ENCODE measurements at places on chromosomes 1 and 21.

DNA sequence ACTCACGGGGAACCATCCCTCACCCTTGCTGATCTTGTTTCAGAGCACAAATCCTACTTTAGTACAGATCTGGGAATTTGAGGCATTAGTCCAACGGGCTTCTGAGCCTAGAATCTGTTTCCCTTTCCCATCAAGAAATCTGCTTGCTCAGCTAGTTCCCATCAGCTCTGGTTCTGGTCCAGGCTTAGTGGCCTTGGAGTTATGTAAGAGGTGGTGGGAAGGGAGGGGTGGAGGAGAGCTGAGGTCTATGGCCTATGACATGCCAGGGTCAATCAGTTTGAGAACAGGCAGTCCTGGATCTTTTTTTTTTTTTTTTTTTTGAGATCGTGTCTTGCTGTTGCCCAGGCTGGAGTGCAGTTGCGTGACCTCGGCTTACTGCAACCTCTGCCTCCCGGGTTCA is 4.1 kb downstream of the GSTM1 start:
- no peaks in the 10 kb centered on the region for H3K27me3 ChIP-seq
- H3K27ac ChIP-seq = no peak overlapping the region
- H3K36me3 ChIP-seq = no peaks in the 10 kb centered on the region

DNA sequence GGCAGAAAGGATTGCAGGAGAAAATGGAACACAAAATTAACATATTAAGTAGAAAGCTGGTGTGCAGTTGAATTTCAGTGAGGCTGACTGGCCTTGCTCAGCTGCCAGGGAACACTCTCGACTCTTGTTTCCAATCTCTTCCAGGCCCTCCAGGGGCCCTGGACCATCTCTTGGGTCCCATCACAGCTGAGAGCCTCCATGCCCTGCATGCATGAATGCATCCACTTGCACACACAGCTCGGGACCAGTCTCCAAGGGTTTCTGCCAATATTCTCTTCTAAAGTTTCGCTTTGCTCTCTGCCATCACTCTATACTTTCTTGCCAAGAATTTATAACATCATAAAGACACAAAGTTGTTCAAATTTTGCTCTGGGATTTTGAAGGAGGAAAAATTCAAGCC is 200.3 kb downstream of the DSCAM start:
- no peaks in the 10 kb centered on the region for H3K36me3 ChIP-seq
- H3K27me3 ChIP-seq = no peaks in the 10 kb centered on the region
- DNase-seq = no peak
- H3K27ac ChIP-seq = no peak overlapping the region
- no peaks in the 10 kb centered on the region for H3K4me1 ChIP-seq
- H3K4me3 ChIP-seq = no peak overlapping the region

DNA sequence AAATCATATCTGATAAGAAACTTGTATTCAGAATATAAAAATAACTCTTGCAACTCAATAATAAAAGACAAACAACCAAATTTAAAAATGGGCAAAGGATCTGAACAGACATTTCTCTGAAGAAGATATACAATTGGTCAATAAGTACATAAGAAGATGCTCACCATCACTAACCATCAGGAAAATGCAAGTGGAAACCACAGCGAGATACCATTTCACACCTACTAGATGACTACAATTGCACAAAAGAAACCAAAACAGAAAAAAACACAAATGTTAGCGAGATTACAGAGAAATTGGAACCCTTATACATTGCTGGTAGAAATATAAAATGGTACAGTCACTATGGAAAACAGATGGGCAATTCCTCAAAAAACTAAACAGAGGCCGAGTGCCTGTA is 11.5 kb upstream of the ZNF683 start:
- no peaks in the 10 kb centered on the region for H3K4me1 ChIP-seq
- H3K36me3 ChIP-seq = no peaks in the 10 kb centered on the region
- no peak overlapping the region for H3K4me3 ChIP-seq
- no peaks in the 10 kb centered on the region for H3K27me3 ChIP-seq

DNA sequence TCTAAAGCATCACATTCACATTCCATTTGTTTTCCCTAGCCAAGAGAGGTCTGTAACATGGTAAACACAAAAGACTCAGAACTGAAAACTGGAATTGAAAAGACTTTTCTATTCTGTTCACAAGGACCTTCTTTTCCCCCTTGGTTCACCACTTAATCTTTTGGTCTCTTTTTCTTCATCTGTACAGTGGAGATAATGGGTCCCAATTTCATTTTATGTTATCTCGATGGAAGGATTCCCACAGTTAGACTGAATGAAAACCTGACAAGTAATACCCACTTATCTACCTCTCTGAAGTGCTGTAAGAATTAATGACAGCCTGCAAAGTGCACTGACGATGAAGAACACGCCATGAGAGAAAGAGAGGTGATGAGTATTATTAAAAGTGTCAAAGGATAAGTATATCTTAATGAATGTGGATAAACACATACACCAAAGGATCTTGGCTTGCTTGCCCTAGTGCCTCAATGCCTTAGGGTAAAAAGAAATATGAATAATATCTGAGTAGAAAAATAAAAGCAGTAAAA is 71.5 kb downstream of the CYYR1 start:
- no peaks in the 10 kb centered on the region for H3K36me3 ChIP-seq
- DNase-seq = no peak
- no peaks in the 10 kb centered on the region for H3K27me3 ChIP-seq

DNA sequence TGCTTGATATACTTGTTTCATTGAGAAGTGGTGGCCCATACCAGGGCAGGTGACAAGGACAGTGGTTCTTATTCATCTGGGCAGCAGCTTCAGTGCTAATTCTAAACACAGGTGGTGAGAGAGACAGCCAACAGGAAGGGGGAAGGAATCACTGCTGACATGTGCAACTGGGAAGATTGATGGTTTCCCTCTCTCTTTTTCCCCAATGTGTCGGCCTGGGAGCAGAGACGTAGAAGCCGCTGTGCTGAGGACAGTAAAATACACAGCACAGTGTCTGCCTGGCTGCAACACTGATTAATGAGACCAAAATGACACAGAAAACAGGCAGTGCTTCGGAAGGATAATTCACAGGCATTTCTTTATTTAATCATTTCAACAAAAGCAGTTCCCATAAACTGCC is 48.8 kb downstream of the WARS2 start:
- no peaks in the 10 kb centered on the region for H3K27me3 ChIP-seq
- H3K36me3 ChIP-seq = no peaks in the 10 kb centered on the region
- H3K27ac ChIP-seq = no peak overlapping the region
- H3K4me3 ChIP-seq = no peak overlapping the region
- no peaks in the 10 kb centered on the region for H3K4me1 ChIP-seq

DNA sequence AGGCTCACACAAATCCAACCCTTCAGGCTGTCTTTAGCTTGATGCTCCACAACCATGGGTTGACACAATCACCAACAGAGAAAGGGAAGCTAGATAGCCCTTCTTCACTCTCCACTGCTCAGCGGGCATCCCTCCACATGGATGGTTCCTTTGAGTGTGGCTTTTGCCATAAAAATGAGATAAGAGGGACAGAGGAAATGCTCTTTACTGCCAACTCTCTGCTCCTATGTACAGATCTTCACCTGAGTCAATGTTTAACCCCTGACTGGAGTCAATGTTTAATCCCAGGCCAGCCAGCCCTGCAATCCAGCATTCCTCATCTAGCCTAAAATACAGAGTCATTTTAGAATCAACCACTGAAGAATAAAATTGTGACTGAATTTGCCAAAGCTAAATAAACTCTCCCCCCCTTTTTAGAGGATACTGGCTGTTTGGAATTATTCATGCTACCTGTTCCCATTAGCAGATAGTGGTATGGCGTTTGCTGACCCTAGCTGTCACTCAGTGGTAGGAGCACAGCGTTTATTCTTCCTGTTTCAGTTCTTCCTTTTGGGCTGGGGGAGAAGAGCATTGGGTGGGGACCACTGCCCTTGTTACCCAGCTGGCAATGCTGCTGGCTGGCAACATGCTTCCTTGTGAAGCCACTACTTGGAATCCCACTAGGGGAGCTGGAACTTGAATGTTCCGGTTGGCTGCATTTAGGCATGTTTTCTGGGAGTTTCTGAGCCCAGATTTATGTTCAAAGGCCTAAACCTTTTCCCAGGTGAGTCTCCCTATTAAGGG is 5.2 kb upstream of the PIGR start:
- H3K27me3 ChIP-seq = no peaks in the 10 kb centered on the region
- DNase-seq = peak; percentile 23
- no peak overlapping the region for H3K4me3 ChIP-seq

DNA sequence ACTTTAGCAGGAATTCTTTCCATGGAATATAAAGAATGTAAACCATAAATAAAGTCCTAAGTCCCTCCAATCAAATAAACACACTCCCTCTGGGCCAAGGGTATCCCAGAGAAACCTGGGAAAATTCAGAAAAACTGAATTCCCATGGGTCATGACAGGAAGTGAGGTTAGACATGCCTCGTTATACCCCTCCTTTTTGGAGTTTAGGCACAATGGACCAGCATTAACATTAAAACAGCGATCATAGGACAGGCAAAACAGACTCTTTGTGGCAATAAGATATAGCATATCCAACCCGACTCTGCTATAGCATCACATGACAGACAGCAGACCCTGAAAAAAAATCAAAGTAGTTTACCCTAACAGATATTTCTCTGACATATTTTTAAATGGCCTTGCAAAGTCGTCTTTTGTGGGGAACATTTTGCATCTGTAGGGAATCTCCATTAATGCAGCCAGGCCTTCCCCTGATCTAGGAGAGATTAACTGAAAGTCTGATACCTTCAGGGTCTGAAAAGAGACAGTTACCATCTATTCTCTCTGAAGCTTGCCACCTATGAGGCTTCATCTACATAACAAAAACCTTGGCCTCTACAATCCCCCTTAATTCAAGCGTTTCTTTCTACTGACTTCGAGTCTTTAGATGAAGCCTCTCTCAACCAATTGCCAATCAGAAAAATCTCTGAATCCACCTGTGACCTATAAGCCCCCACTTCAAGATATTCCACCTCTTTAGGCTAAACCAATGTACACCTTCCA is 143.0 kb upstream of the KCNK1 start:
- no peak for DNase-seq
- no peaks in the 10 kb centered on the region for H3K27me3 ChIP-seq
- H3K4me3 ChIP-seq = no peak overlapping the region
- no peak overlapping the region for H3K27ac ChIP-seq

GRCh38 chr1:84330125-84330984 is 28.8 kb downstream of the SAMD13 start:
- DNase-seq = no peak
- no peaks in the 10 kb centered on the region for H3K36me3 ChIP-seq
- H3K4me3 ChIP-seq = no peak overlapping the region
- H3K27ac ChIP-seq = no peak overlapping the region
- H3K27me3 ChIP-seq = no peaks in the 10 kb centered on the region

Measured in pancreas (tissue), 10 donors.